ENCODE measurements at places on chromosomes 5 and 9.

- peak; percentile 33 for DNase-seq
Observed at GRCh38 chr9:89606624-89607311, 2.0 kb downstream of the GADD45G start.

DNA sequence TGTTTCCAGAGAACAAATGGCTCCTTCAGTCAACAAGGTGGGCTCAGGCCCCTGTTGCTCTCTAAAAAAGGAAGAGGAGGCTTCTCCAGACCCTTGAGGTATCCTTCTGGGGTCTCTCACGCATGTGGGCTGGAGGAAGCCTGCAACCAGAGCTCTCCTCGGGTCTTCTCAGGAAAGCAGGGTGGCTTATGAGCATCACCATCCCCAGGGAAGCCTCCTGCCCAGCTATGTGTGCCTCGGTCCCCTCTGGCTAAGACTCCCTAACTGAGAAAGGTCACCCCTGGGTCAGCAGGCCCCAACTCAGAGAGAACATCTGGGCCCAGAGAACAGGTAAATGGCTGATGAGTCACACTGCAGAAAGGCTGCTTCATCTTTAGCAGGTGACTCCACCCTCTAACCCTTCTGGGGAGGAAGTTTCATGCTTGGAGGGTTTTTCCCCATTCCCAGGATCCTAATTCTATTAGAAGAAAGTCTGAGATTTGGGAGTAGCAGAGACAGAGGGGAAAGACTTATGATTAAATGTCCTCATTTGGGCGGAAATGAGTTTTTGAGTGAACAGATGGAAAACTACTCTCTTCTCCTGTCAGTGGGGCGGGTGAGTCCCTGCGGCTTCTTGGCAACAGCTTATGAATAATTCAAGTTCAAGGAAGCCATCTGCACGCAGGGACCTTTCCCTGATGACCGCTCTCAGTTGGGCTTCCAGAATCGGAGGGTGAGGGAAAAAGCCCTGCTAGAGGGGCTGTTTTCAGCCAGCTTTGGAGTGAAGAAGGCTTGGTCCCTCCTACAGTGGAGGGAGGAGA is 41.9 kb downstream of the TGFBI start:
- no peak for DNase-seq

DNA sequence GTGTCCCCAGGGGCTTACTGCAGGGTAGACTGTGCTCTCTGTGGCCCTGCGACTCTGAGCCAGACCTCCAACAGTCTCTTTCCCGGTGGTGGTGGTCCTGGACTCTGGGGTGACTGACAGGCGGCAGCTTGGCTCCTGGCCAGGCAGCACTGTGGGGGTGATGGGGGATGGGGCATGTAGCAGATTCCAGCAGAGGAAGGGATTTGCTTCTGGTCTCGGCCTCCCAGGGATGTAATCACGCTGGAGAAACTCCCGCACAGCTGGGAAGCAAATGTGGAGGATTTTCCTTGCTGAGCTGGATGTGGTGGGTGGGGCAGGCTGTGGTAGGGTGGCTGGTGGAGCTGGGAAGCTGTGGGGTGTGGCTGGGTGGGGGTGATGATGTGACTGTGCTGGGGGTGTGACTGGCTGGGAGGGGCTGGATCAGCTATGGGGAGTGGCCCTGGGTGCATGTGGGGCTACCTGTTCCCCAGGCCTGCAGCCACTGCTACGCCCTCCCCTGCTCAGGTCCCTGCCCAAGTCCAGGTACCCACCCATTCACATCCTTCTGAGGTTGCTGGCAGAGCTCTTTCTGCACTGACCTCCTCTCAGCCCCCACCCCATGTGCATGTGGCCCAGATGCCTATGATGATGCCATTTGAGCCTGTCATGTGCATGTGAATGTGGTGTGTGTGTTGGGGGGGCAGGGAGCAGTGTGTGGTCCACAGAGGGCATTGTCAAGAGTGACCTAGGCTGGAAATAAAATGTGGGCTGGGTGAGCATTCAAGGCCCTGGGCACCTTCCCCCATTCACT is 3.8 kb downstream of the NDST1 start:
- DNase-seq: peak; percentile 79

GRCh38 chr5:154273963-154274827 is 83.7 kb downstream of the GALNT10 start:
- DNase-seq: no peak

DNA sequence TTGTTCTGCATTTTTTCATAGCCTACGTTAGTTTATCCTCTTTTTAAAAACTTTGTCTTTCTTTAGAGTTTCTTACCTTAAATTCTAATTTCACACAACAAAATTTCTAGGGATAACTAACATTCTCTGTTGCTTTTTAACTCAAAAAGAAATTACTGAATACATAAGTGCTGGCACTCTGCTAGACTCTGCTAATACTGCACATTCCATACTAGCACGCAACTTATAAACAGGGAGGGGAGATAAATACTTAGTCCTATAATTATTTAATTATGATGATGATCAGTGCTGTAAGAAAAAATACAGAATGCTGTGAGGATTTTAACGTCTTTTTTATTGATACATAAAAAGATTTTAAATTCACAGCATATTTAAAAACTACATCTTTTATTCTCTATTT is 25.1 kb downstream of the RNF145 start:
- DNase-seq: peak; percentile 32

DNA sequence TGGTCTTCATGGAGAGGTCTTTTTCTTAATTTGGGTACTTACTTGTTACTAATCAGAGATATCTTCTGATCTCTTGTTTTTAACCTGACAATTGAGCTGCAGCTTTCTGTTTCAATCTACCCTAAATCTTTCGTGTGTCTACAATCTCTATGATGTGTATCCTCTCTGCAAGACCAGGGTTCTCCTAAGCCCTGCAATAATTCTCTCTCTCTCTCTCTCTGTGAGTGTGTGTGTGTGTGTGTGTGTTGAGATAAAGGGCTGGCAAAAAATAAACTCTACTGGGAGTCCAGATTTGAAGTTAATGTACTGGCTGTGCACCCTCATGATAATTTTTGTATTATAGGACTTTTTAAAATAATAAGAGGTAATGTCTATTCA is 57.8 kb upstream of the FBXL7 start:
- DNase-seq: no peak

DNA sequence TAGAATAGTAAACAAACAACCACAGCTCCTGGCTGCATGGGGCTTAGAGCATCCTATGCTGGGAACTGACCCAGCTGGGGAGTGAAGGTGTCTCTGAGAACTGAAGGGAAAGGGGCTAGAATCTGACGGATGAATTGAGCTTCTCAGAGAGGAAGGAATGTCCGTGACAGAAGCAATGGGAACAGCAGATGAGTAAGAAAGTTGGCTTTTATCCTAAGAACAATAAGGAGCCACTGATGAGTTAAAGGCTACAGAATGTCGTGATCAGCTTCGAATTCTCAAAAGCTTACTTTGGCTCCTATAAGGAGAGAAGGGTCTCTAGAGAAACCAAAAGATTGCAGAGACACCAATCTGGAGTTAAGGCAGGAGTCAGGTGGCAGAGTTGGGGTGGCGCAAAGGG is 52.6 kb downstream of the EBF1 start:
- peak; percentile 70 for DNase-seq
